ENCODE measurements at places on chromosomes 1 and 21. TPM values are rescaled to one million over a fixed set of nuclear protein-coding genes. Genes with fewer than 3 reads are reported as not detected.

- H3K27me3 ChIP-seq = no peaks in the 10 kb centered on the region
- H3K4me3 ChIP-seq = no peak overlapping the region
- peaks cover 37% of the 10 kb centered on the region for H3K36me3 ChIP-seq
- H3K27ac ChIP-seq = no peak overlapping the region
Observed at GRCh38 chr1:27103498-27103897, 51.4 kb downstream of the SLC9A1 start.

- peak overlapping the region; percentile 62 for H3K27ac ChIP-seq
- H3K4me3 ChIP-seq = no peak overlapping the region
- H3K36me3 ChIP-seq = peaks cover 44% of the 10 kb centered on the region
- H3K4me1 ChIP-seq = no peaks in the 10 kb centered on the region
- no peak for DNase-seq
Observed at GRCh38 chr1:112689842-112690237, 15.4 kb downstream of the MOV10 start.

GRCh38 chr1:18463984-18464664 is 16.6 kb upstream of the KLHDC7A start:
- H3K4me3 ChIP-seq = no peak overlapping the region
- no peak overlapping the region for H3K27ac ChIP-seq
- no peak for DNase-seq
- no peaks in the 10 kb centered on the region for H3K4me1 ChIP-seq
- H3K27me3 ChIP-seq = no peaks in the 10 kb centered on the region

Gene ADORA3
- total RNA-seq = 5.8 TPM

DNA sequence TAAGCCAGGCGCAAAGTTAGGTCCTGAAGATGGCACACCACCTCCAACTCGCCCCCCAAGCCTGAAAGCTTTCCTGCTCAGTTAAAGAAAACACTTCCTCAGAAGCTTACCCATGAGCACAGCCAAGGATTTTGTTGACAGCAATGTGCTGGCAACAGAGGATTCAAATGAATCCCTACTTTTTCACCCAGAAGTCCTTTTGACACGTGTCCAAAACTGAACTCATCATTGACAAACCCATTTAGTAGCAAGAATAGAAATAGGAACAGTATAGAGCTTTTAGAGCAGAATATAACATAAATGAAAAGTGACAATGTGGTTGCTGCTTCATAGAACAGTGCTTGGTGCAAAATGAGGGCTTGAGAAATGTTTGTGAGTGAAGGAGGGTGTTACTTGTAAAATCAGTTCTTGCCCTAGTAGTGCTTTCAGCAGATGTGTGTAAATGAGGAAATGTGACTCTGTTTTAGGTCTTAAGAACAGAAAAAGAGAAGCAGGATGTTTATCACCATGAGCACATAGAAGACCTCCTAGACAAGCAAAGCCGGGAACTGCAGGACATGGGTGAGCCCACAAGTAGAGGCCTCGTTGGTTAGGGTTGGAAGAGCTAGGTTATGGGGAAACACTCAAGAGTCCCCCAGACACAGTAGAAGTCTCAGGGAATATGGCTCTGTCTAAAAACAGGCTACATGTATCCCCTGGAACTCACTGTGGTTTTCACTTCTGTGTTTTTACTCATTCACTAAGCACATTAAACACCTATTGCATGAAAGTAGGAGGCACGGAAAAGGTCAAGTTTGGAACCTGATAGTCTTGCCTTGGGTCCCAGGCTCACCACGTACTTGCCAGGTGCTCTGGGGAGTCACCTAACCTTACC is 48.6 kb upstream of the TMEM125 start:
- H3K4me1 ChIP-seq = no peaks in the 10 kb centered on the region
- H3K27ac ChIP-seq = no peak overlapping the region
- no peak for DNase-seq
- no peaks in the 10 kb centered on the region for H3K27me3 ChIP-seq

Gene S100B
- total RNA-seq = 36.5 TPM

DNA sequence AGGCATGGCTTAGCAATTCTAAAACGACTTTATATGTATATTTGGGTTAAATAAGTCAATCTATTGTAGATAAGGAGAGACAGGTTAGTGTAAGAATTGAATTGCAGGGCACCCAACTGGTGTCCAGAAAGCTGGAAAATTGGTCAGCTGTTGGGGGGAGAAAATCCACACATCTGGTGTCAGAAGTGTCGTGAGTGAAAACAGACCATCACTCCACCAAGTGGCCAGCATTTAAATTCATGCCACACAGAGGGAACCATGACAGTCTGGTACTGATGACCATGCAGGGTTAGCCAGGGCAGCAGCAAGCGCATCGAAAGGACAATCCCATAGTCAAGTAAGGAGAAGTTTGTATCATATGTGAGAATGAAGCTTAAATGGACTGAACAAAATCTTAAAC is 11.7 kb downstream of the LAX1 start:
- no peaks in the 10 kb centered on the region for H3K27me3 ChIP-seq
- no peak overlapping the region for H3K4me3 ChIP-seq
- no peak overlapping the region for H3K27ac ChIP-seq
- peaks cover 24% of the 10 kb centered on the region for H3K36me3 ChIP-seq
- no peak for DNase-seq

DNA sequence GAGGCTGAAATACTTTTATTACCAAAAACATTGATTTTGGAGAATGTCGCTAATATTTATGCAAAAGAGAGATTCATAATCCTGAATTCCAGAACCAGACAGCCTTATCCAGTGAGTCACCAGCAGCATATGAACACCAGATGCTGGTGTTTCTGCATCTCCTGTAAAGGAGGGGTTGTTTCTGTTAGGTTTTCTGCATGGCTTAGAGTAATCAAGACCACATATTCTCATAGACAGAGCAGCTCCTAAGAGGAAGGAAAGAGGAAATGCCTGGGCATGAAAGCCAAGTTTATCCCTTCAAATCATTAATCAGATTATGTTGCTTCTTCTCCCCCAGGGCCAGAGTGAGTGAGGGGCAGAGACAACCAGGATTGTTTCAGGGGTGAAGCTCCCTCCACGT is 86.2 kb downstream of the NGF start:
- no peaks in the 10 kb centered on the region for H3K27me3 ChIP-seq
- H3K4me3 ChIP-seq = no peak overlapping the region
- H3K36me3 ChIP-seq = no peaks in the 10 kb centered on the region
- H3K27ac ChIP-seq = no peak overlapping the region
- no peaks in the 10 kb centered on the region for H3K4me1 ChIP-seq

Gene BMP8A
- total RNA-seq = 2.0 TPM

Gene TPTE
- total RNA-seq = not detected

DNA sequence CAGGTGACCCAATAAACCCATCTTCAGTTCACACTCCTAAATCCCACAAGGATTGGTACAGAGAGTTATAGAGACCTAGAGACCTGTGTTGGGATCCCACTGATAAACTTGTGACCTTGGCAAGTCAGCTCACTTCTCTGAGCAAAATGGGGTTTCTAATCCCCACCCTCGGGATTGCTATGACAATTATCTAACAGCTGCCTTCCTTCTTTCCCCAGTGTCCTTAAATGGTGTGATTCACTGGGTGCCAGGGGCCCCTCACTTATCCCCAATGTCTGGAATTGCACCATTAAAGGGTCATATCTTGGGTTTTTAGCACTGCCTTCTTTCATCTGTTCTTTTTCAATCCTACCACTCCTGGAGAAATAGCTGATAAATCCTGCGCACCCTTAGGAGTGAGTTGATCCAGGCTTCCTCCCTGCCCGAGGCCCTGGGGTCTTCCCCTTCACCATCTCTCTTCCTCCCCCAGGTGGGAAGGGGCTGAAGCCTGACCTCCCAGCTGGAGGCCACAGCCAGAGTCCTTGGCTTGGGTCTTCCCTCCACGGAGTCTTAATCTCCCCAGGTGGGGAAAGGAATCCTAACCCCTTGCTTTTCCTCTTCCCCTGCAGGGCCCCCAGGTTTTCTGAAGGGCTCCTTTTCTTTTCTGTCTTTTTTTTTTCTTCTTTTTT is 39.7 kb downstream of the LACTBL1 start:
- DNase-seq = no peak
- no peak overlapping the region for H3K4me3 ChIP-seq
- no peak overlapping the region for H3K27ac ChIP-seq
- H3K4me1 ChIP-seq = no peaks in the 10 kb centered on the region
- H3K27me3 ChIP-seq = peaks cover 3% of the 10 kb centered on the region

Gene PIK3CD
- total RNA-seq = 15.1 TPM

DNA sequence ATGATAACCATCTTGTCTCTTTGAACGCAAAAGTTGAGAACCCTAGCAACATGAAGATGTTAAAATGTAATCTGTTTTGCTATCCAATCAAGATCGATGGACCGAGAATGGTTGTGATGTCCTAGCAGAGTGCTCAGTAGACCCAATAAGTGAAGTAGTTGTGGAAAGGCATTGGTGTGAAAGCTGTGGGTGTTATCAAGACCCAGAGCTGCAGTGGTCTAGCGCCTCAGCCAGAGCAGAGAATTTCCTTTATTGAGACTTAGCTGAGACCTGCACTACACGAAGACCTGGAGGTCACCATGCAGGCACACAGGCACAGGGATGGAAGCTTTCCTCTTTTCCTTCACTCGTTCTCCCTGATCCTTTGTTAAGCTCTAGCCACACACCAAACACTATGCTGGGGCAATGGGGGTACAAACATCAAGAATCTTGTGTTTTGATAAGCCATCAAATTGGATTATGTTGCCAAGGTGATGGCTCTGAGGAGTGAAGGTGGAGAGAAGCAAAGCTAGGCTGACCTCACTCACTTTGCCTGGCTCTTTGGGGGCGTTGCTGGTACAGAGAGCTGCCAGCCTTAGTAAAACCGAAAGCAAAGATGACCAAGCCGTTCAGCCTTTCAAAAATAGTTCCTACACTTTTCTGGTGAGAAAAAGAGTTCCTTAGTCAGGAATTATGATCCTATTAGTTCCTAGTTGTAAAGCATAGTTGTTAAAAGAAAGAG is 24.1 kb downstream of the METTL13 start:
- no peaks in the 10 kb centered on the region for H3K4me1 ChIP-seq
- no peaks in the 10 kb centered on the region for H3K36me3 ChIP-seq
- no peak overlapping the region for H3K27ac ChIP-seq
- no peak for DNase-seq

Gene CD48
- 208 TPM for total RNA-seq

Gene RGSL1
- not detected for total RNA-seq

DNA sequence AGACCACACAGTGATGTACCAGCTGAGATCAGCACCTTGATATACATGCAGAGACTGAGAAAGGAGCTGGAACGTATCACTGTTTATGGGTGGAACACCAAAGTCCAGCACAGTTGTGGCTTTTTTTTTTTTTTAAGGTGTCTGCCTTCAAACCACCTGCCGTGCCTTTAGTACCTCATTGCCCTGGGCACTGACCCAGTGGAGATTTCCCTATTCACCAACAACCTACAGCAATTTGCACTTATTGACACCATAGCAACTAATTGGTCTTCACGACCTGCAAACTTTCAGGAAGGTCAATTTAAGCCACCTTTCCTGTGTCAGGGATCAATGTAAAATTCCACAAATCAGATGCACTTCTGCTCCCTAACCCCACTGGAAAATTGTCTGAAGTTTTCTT is 181.6 kb upstream of the ADGRL2 start:
- no peaks in the 10 kb centered on the region for H3K27me3 ChIP-seq
- H3K27ac ChIP-seq = no peak overlapping the region
- no peaks in the 10 kb centered on the region for H3K36me3 ChIP-seq
- no peak overlapping the region for H3K4me3 ChIP-seq
- DNase-seq = no peak

- H3K27me3 ChIP-seq = peaks cover 6% of the 10 kb centered on the region
- H3K4me1 ChIP-seq = no peaks in the 10 kb centered on the region
- no peaks in the 10 kb centered on the region for H3K36me3 ChIP-seq
- no peak overlapping the region for H3K27ac ChIP-seq
Observed at GRCh38 chr1:17277511-17278159, 28.7 kb downstream of the PADI3 start.

GRCh38 chr1:19449454-19450228 is 35.7 kb downstream of the CAPZB start:
- H3K36me3 ChIP-seq = peaks cover 11% of the 10 kb centered on the region
- no peak for DNase-seq
- peak overlapping the region; percentile 67 for H3K27ac ChIP-seq
- peaks cover 62% of the 10 kb centered on the region for H3K4me1 ChIP-seq
- no peak overlapping the region for H3K4me3 ChIP-seq

DNA sequence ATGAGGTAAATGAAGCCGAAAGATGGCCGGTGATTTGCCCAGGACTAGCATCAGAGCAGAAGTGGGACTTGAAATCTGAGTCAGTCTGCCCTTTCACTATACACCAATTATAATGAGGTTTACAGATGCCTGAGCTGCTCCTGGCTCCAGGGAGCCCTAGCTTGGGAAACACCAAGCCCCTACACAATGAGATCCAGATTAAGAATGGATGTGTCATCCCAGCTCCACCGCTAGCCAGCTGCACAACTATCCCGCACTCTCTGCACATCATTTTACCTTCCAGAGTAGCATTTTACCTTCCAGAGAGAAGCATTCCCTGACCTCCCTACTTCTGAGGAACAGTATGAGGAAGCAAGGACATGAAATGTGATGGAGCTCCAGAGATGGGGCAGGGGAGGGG is 27.0 kb downstream of the SERTAD4 start:
- no peaks in the 10 kb centered on the region for H3K27me3 ChIP-seq
- H3K4me3 ChIP-seq = no peak overlapping the region
- peaks cover 7% of the 10 kb centered on the region for H3K4me1 ChIP-seq
- no peak for DNase-seq
- no peak overlapping the region for H3K27ac ChIP-seq
- no peaks in the 10 kb centered on the region for H3K36me3 ChIP-seq

Gene MTOR
- 25.2 TPM for total RNA-seq

Gene ST3GAL3
- total RNA-seq = 5.4 TPM

Gene NCAM2
- total RNA-seq = 0.52 TPM

GRCh38 chr1:117001254-117001927 is at the start of gene CD101:
Gene CD101, plus strand, starts transcription at chr1:117001760. Its CDS starts 58 bp downstream, at chr1:117001818.
- H3K4me1 ChIP-seq = peaks cover 11% of the 10 kb centered on the region
- H3K36me3 ChIP-seq = no peaks in the 10 kb centered on the region
- no peak for DNase-seq
- H3K4me3 ChIP-seq = no peak within 1 kb of the TSS
- H3K27ac ChIP-seq = peak within 1 kb of the TSS; percentile 78

- H3K4me1 ChIP-seq = peaks cover 15% of the 10 kb centered on the region
- H3K27ac ChIP-seq = peak overlapping the region; percentile 76
- H3K27me3 ChIP-seq = no peaks in the 10 kb centered on the region
- H3K4me3 ChIP-seq = peak overlapping the region; percentile 87
- DNase-seq = no peak
Observed at GRCh38 chr1:51728611-51729155, 111.8 kb downstream of the OSBPL9 start.

DNA sequence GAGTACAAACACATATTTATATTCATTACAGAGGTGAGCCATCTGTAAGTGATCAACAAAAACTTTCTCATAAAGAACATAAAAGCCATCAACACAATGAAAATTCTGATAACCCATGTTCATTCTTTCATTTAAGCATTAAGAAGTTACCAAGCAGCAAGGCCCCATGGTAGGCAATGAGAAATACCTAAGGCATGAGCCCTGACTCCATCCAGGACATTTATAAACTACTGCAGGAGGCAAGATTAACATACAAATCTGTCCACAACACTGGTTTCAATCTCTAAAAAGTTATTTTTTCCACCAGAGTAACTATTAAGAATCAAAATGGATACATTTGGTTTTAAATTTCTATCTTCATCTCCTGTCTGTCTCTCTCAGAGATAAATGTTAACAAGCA is 76.1 kb downstream of the SIPA1L2 start:
- no peaks in the 10 kb centered on the region for H3K27me3 ChIP-seq
- H3K27ac ChIP-seq = no peak overlapping the region
- no peak overlapping the region for H3K4me3 ChIP-seq
- H3K36me3 ChIP-seq = no peaks in the 10 kb centered on the region

GRCh38 chr1:202843081-202843480 is 32.3 kb downstream of the PCAT6 start:
- no peaks in the 10 kb centered on the region for H3K36me3 ChIP-seq
- no peaks in the 10 kb centered on the region for H3K27me3 ChIP-seq
- no peak overlapping the region for H3K27ac ChIP-seq
- no peaks in the 10 kb centered on the region for H3K4me1 ChIP-seq
